ENCODE measurements at places on chromosomes 12 and 14.

DNA sequence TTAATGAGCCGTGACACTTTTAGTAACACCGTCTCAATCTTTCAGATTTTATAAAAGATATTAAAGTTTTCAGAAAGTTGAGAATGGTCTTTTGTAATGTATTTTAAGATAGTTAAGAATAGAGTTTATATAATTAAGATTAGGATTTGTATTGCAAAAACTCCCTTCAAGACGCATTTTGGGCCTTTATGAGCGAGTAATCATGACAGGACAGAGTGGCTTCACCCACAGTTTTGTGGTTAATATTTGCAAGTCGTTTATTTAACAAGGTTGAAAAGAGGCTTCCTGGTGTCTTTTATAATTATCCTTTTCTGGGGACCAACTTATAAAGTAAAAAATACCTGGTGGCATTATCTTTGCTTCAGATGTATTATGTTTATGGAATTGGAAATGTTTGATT is 44.0 kb downstream of the TRAF3 start:
- H3K4me3 ChIP-seq, result no peak overlapping the region
- H3K36me3 ChIP-seq, result no peaks in the 10 kb centered on the region
- peaks cover 9% of the 10 kb centered on the region for H3K4me1 ChIP-seq
- H3K27ac ChIP-seq, result no peak overlapping the region
- H3K27me3 ChIP-seq, result no peaks in the 10 kb centered on the region
- no peak for DNase-seq

DNA sequence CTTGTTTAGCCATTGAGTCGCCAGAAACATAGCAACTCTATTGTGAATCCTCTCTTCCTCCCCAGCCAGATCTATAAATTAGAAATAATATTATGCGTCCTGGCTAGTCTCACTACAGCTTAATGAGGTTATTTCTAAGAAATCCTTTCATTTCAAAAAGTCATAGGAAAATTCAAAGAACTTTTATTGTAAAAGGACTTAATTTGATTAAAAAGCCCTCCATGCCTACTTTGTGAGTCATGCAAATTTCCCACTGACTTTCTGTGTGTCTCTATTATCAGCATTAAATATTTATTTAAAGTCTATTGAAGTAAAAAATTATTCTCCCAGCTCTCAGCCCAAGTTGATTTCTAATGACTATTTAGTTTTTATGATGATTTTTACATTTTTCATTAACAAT is 160.7 kb downstream of the PHLDA1 start:
- no peak overlapping the region for H3K4me3 ChIP-seq
- H3K27me3 ChIP-seq, result no peaks in the 10 kb centered on the region
- H3K4me1 ChIP-seq, result 0 out of 2 replicates have a peak, but pooled peaks cover 1% of the 10 kb centered on the region
- DNase-seq, result no peak
- H3K36me3 ChIP-seq, result no peaks in the 10 kb centered on the region

- no peak overlapping the region for H3K27ac ChIP-seq
- no peak overlapping the region for H3K4me3 ChIP-seq
- H3K36me3 ChIP-seq, result no peaks in the 10 kb centered on the region
- H3K27me3 ChIP-seq, result no peaks in the 10 kb centered on the region
- H3K4me1 ChIP-seq, result no peaks in the 10 kb centered on the region
- DNase-seq, result no peak
Observed at GRCh38 chr14:99055816-99056215, 216.2 kb downstream of the BCL11B start.

GRCh38 chr12:98999559-98999958 is 354.5 kb downstream of the APAF1 start:
- no peak for DNase-seq
- H3K27ac ChIP-seq, result no peak overlapping the region
- H3K4me1 ChIP-seq, result no peaks in the 10 kb centered on the region
- no peaks in the 10 kb centered on the region for H3K27me3 ChIP-seq
- no peak overlapping the region for H3K4me3 ChIP-seq
- H3K36me3 ChIP-seq, result no peaks in the 10 kb centered on the region

GRCh38 chr12:94218233-94218632 is 69.9 kb downstream of the PLXNC1 start:
- DNase-seq, result no peak
- no peaks in the 10 kb centered on the region for H3K27me3 ChIP-seq
- H3K4me3 ChIP-seq, result no peak overlapping the region

- H3K4me3 ChIP-seq, result no peak overlapping the region
- no peaks in the 10 kb centered on the region for H3K27me3 ChIP-seq
- peak; percentile 60 for DNase-seq
- no peaks in the 10 kb centered on the region for H3K4me1 ChIP-seq
- H3K27ac ChIP-seq, result no peak overlapping the region
Observed at GRCh38 chr12:112900298-112901145, 6.2 kb upstream of the OAS1 start.

DNA sequence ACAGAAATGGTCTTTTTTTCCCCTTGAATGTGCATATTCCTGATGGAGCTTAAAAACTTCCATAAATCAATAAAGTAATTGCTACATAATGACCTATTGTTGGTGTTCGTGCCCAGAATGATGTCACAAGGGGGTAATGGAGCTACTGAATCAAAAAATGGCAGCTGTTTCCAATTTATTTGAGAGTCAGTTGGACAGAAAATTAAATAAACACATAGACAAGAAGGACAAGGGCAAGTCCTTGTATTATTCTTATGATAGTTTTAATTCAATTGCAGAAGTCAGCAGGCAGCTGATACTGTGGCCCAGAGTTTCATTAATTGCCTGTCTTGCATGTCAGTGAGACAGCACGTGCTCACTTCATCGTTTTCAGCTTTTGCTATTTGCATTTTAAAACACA is 473.5 kb downstream of the ETNK1 start:
- no peaks in the 10 kb centered on the region for H3K27me3 ChIP-seq
- DNase-seq, result no peak
- no peaks in the 10 kb centered on the region for H3K36me3 ChIP-seq
- peaks cover 3% of the 10 kb centered on the region for H3K4me1 ChIP-seq

GRCh38 chr14:94677747-94678146 is 65.6 kb downstream of the SERPINA3 start:
- H3K36me3 ChIP-seq, result no peaks in the 10 kb centered on the region
- no peaks in the 10 kb centered on the region for H3K4me1 ChIP-seq
- no peak overlapping the region for H3K4me3 ChIP-seq
- DNase-seq, result no peak

DNA sequence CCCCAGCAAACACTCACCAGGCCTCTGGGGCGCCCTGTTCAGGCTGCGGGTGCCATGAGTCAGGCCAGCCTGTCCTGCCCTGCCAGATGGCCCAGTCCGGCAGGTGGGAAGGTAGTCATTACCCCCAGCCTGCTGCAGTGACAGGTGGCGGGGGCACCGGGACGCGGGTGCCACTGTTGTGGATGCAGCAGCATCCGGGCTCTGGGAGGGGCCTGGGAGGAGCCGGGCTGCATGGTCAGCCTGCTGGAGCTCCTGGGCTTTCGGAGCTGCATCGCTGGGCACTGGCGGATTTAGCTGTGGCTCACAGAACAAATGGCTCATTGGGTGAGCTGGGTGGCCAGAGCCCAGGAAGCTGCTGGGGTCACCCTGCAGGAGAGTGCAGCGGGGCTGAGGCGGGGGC is 13.5 kb downstream of the CEP170B start:
- no peaks in the 10 kb centered on the region for H3K27me3 ChIP-seq
- H3K36me3 ChIP-seq, result peaks cover 15% of the 10 kb centered on the region
- H3K4me3 ChIP-seq, result no peak overlapping the region
- DNase-seq, result no peak
- H3K27ac ChIP-seq, result no peak overlapping the region

DNA sequence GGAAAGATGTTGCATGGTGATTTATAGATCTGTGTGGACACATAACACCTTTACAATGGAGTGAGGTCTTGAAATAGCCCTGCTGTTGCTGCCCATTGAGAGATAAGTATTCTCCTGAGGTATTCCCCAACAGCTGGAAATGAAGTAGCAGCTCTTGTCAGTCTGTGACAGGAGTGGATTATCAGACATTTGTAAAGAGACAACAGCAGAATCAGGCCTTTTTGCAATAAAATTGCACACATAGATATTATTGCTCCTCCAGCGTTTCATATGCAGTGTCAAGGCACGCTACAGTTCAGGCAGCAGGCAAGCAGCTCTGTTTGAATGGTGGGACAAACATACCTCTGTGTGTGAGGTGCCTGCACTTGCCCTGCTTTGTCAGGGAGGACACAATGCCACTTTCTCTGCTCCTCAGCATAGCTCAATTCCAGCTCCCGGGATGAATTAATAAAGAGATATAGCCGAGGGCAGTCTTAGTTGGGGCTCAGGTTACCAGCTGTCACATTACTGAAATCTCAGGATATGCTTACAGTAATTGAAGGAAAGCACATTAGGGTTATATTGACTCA is 49.4 kb downstream of the BICD1 start:
- H3K4me1 ChIP-seq, result peaks cover 4% of the 10 kb centered on the region
- no peaks in the 10 kb centered on the region for H3K36me3 ChIP-seq
- no peak for DNase-seq

DNA sequence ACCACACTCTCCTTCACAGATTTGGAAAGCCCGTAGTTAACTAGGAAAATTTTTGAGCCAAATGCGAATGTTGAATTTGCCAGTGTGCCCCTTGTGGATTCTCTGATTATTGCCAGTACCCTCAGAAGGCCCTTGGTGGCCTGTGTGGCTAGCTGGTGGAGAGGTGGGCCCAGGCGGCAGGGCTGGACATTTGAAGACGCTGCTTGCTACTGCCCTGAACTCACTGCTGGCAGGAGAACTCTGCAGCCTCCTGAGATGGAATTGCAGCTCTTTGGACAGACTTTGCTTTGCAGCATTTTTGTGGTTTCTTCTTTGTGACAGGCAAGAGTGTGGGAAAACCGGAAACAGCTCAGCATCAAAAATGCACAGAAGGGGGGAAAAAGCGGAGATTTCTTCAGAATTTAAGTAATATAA is 97.6 kb downstream of the TGFB3 start:
- DNase-seq, result no peak
- no peak overlapping the region for H3K4me3 ChIP-seq

- H3K4me3 ChIP-seq, result no peak overlapping the region
- no peaks in the 10 kb centered on the region for H3K36me3 ChIP-seq
- H3K27me3 ChIP-seq, result no peaks in the 10 kb centered on the region
- no peak for DNase-seq
- no peaks in the 10 kb centered on the region for H3K4me1 ChIP-seq
Observed at GRCh38 chr12:46292754-46293402, 24.0 kb upstream of the SLC38A1 start.

- no peak overlapping the region for H3K4me3 ChIP-seq
- no peaks in the 10 kb centered on the region for H3K36me3 ChIP-seq
- no peak overlapping the region for H3K27ac ChIP-seq
- H3K27me3 ChIP-seq, result no peaks in the 10 kb centered on the region
Observed at GRCh38 chr12:32542428-32543229, 136.5 kb upstream of the DNM1L start.

DNA sequence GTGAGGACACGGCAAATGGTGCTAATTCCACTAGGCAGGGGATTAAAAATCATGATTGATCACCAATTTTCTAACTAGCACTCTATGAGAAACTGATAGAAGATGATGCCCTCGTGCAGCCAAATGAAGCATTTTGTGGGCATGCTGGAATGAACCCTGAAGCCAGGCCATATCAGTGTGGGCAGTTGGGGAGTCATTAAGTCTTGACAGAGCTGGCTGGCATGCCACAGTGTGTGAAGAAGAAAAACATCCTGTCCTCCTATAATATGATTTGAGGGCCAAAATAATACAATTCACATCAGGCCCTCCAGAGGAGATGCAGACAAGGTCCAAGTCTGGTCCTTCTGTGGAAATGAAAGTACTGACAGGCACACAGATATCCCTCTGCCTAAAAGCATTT is 107.1 kb downstream of the TMTC1 start:
- H3K4me1 ChIP-seq, result no peaks in the 10 kb centered on the region
- DNase-seq, result no peak
- no peaks in the 10 kb centered on the region for H3K27me3 ChIP-seq
- H3K36me3 ChIP-seq, result no peaks in the 10 kb centered on the region

DNA sequence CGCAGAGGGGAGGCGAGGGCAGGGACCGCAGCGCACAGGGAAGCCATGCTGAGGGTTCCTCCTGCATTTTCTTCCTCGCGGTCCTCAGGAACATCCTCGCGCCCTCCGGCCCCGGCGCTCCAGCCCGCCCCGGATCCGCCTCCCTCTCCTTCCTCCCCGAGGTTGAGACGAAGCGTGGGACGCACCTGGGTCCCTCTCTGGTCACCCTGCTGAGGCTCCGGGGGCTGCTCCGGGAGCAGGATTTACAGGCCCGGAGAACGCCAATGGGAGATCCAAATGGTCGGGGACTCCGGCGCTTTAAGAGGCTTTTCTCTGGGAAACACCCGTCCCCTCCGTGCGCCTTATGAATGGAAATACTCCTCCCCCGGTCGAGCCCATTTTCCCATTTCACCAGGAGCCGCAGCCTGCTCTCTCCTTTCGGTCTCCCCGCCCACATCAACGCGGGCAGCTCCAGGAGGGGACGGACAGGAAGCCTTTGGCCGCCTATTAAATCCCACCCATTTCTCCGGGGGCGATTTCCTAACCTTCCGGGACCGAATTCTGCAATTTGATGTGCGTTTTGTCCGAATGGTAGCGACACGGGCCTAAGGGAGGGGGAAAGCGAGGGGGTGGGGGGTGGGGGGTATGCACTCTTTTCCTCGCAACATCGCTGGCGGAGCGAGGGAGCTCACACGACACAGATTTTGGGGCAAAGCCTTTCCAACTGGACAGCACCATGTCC is at the start of gene UNC79:
UNC79 (plus strand) TSS at position 625 of the 721 bp plus-strand sequence; CDS start at position 716, 91 bp downstream.
- H3K27ac ChIP-seq, result no peak within 1 kb of the TSS
- H3K4me1 ChIP-seq, result no peaks in the 10 kb centered on the region
- no peaks in the 10 kb centered on the region for H3K36me3 ChIP-seq
- peak within 1 kb of the TSS; percentile 78 for H3K4me3 ChIP-seq
- no peaks in the 10 kb centered on the region for H3K27me3 ChIP-seq

GRCh38 chr14:68477461-68478085 is 315.3 kb downstream of the ZFP36L1 start:
- DNase-seq, result no peak
- H3K27ac ChIP-seq, result no peak overlapping the region
- no peaks in the 10 kb centered on the region for H3K27me3 ChIP-seq
- H3K4me1 ChIP-seq, result peaks cover 7% of the 10 kb centered on the region

DNA sequence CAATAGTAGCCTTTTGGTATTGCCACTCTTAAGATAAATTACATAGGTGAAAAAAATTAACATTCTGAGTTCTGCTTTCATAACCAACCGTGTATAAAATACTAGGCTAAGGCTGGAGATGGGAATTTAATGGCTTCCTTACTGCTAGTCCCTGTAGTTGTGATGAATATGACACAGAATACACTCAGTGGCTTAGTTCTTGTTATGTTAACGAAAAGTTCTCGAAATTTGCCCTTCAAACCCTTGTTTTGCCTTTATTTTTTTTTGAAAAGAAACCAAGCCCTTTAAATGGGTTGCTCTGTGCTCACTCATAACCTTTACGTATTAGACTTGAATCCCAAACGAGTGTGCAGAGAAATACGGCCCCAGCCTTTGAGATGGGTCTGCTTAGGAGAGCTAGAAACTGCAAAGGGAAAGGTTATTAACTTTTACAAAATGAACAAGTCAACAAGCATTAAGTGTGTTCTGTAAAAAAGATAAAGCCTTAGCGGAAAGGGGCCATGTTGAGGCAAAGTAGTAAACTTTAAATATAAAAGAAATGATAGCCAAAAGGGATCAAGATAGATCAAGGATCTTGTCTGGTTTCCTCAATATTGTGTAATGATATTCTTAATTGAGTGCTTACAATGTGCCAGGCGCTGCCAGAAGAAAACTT is 1.7 kb downstream of the NUDT4 start:
- no peak overlapping the region for H3K27ac ChIP-seq
- H3K27me3 ChIP-seq, result no peaks in the 10 kb centered on the region
- DNase-seq, result no peak
- H3K4me3 ChIP-seq, result peak overlapping the region; percentile 84
- peaks cover 2% of the 10 kb centered on the region for H3K4me1 ChIP-seq
- no peaks in the 10 kb centered on the region for H3K36me3 ChIP-seq
